ENCODE measurements at places on chromosomes 7 and 10.

DNA sequence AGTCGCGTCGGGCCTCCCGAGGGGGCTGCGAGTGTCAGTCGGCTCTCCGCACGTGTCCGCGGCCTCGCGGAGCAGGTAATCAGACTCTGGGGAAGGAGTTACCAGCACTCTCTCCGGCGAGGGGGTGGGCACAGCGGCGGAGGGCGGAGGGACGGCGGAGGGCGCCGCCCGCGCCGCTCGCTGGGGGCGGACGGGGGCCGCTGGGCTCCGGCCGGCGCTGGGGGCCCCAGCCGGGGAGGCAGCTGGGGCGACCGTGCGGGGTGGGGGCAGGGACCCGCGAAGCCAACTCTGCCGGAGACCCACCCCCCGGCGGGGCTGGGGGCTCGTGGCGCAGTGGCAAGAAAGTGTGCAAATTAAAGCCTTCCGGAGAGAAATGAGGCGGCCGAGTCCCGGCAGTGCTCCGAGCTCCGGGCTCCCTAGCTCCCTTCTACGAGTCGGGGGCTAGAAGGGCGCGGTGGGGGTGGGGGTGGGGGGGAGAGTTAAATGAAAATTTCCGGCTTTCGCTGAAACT lies at the start of gene CDK6:
Gene CDK6 (minus strand): TSS at position 85 of the 511 bp plus-strand sequence. CDS start 3,250 bp downstream, outside the sequence.
- no peak for DNase-seq

DNA sequence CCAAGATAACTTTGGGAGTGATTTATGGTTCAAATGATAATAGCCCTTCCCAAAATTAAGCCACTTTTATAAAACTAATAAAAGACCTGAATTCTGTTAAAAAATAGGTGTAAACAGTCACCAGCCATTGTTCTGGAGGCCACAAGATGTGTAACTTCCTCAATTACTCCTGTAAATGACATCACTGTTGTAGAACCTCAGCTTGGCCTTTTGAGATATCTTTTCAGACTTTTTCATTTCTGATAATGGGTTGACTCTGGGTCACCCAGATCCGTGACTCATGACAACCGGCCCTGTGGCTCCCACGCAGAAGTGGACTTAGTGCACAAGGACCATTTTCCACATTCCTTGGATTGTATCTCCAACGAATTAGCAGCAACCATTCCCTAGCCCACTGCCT lies 106.6 kb downstream of the DKK1 start:
- DNase-seq, result no peak

- no peak for DNase-seq
Measured at GRCh38 chr7:49937608-49938007, 155.4 kb downstream of the ZPBP start.

GRCh38 chr7:31126976-31127375 lies 74.9 kb downstream of the ADCYAP1R1 start:
- DNase-seq, result peak; percentile 20

GRCh38 chr10:85593226-85593772 lies 773.3 kb downstream of the GRID1 start:
- no peak for DNase-seq

DNA sequence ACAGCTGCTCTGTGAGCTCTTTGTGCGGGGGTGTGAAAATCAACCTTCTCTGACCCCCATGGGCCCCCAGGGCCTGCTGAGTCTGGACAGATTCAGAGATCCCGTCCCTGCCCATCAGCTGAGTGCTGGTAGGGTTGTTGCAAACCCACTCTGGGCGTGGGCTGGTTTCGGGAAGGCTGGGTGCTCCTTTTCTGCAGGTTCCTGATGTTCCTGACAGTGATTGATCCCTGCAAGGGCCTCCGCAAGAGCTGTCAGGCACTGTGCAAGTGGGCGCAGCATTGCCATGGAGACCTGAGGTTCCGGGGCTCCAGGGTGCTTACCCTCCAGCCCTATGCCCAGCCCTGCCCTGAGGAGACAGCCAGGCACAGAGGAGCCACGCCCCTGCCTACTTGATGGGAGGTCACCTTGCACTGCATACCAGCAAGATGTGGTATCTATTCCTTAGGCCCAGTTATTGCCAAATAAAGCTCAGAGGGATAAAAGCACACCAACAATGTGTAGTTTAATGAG lies 44.3 kb upstream of the INPP5A start:
- DNase-seq, result no peak

- no peak for DNase-seq
Measured at GRCh38 chr10:60769406-60769805, 8.9 kb upstream of the CDK1 start.

GRCh38 chr10:61998937-61999336 lies 97.4 kb downstream of the ARID5B start:
- no peak for DNase-seq

DNA sequence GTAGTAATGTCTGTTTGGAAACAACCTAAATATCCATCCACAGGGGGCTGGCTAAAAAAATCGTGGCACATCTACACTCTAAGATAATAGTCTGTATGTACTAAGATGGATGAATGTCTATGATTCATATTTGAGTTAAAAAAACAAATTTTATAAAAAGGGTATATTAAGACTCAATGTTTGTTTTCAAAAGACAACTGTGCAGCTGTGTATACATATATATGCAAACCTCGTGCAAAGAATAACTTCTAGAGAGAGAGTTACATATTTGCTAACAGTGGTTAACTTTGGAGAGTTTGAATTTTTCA lies 323.5 kb downstream of the PLXNA4 start:
- DNase-seq, result no peak

- DNase-seq, result no peak
Measured at GRCh38 chr7:19919261-19920095, 146.1 kb upstream of the TMEM196 start.

- DNase-seq, result peak; percentile 94
Measured at GRCh38 chr7:16753102-16753931, at the start of gene TSPAN13. Gene TSPAN13, plus strand, starts transcription at chr7:16753755. Its CDS starts 213 bp downstream, at chr7:16753968.

GRCh38 chr7:120394595-120394994 lies 121.6 kb downstream of the KCND2 start:
- DNase-seq, result no peak

GRCh38 chr10:15627617-15628196 lies 92.0 kb downstream of the ITGA8 start:
- no peak for DNase-seq

DNA sequence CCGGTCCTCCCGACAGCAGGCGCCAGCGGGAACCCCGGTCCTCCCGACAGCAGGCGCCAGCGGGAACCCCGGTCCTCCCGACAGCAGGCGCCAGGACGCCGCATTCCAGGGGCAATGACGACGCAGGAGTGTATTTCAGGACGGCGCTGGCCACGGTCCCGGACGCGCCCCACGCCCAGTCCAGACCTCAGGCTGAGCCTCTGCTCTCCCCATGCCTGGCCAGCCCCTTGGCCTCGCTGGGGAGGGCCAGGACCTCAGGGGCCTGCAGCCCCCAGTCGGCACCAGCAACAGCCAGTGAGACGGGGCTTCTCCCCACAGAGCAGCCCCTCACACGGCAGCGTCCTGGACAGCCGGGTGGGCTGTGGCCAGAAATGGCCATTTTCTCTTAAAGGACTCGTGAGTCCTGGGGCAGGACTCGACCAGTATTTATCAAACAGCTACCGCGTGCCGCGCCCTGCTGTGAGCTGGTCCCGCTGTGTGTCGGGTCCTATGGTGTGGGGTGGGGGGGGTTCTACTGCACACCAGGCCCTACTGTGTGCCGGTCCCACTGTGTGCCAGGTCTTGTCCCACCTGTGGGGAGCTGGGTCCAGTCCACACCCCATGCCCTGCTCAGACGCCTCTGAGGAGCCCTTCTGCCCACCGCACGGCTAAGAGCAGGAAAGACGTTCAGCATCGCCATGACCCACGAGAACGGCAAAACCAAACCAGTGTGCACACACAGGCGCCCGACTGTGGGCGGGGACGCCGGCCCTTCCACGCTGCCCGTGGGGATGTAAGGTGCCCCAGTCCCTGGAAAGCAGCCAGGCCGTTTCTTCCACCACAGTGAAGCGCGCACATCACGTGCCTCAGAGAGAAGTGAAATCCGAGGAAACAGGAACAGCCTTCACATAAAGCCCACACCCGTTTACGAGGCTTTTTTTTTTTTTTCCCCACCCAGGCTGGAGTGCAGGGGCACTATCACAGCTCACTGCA lies 33.3 kb downstream of the GET4 start:
- peak; percentile 56 for DNase-seq

GRCh38 chr7:66036788-66037187 lies 38.8 kb upstream of the ASL start:
- DNase-seq, result no peak

GRCh38 chr10:111531690-111532089 lies 454.9 kb downstream of the ADRA2A start:
- no peak for DNase-seq

DNA sequence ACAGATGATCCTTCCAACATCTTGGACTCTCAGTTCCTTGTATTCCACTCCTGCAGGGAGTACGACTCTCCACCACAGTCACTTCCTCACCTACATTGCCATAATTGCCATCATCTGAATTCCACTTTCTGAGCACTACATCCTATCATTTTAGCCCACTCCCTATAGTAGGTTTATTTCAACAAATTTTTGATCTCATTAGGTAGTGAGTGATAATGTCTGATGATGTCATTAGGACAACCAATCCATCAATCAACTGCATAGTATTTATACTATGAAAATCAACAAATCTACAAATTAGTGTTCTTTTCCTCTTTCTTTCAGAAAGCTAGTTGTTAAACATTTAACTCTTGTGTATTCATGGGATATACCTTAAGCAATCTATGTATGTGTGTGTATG lies 13.7 kb upstream of the TRA2A start:
- DNase-seq, result no peak

- no peak for DNase-seq
Measured at GRCh38 chr7:2688409-2689342, 674 bp downstream of the AMZ1 start.

- no peak for DNase-seq
Measured at GRCh38 chr7:46244757-46245156, 323.7 kb upstream of the IGFBP3 start.

- no peak for DNase-seq
Measured at GRCh38 chr10:31479752-31480151, 160.7 kb downstream of the ZEB1 start.

- DNase-seq, result no peak
Measured at GRCh38 chr10:4763513-4763912, 62.5 kb upstream of the AKR1E2 start.

- no peak for DNase-seq
Measured at GRCh38 chr10:121043124-121043849, 192.1 kb downstream of the WDR11 start.

DNA sequence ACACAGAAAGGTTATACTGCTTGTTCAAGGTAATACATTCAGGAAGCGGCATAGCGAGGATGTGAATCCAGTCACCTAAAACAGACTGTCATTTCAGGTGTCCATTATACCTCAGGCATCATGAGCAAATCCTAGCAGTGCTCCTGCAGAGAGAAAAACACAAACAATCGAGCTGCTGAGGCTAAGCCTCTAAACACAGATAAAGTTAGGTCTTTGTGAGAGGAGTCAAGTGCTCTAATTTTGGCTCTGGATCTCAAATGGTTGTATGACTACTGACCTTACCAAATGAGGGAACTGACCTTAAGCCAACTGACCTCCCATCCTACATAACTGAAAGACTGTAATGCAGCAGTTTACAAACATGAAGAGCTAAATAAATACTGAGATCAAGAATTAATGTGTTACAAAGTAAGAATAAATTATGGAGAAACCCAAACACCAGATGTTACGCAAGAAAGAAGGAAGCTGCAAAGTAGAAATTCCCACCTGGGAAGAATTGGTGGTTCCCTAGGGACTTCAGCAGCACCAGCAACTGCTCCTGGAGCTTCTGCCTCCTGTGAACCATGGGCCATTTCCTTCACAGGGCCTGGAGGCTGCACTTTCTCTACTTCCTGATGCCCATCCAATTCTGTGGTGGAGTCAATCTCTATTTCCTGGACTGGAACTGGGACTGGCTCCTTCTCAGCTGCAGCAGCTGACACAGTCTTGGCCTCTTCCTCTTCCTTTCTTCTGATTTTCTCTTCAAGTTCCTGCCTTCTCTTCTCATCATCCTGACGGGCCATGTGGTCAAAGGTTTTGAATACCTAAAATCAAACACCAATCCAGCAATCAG lies 5.8 kb downstream of the NUDCD3 start:
- DNase-seq, result no peak

GRCh38 chr10:58531084-58531695 lies 18.5 kb downstream of the BICC1 start:
- DNase-seq, result peak; percentile 1

DNA sequence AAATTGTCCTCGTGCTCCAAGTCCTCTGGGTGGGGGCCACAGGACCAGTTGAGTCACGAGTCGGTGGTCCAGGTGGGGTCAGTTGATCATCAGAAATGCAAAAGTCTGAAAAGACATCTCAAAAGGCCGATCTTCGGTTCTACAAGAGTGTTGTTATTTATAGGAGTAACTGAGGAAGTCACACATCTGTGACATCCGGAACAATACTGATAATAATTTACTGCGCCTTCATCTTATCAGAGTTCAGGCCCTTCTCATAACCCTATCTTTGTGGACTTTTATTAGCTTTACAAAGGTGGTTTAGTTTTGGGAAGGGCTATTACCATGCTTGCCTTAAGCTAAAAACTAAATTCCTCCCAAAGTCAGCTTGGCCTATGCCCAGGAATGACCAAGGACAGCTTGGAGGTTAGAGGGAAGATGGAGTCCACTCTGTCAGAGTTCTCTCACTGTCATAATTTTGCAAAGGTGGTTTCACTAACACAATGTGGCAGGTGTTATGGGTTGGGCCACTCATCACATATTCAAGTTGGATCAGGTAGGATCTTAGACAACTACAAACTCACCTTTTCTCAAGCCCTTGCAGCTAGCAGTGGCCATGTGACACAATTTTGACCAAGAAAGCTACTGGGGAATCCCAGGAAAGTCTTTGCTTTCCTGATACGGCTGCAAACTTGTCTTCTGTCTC lies 54.7 kb upstream of the CHST3 start:
- no peak for DNase-seq

- DNase-seq, result no peak
Measured at GRCh38 chr7:2072042-2072441, 160.7 kb downstream of the MAD1L1 start.

DNA sequence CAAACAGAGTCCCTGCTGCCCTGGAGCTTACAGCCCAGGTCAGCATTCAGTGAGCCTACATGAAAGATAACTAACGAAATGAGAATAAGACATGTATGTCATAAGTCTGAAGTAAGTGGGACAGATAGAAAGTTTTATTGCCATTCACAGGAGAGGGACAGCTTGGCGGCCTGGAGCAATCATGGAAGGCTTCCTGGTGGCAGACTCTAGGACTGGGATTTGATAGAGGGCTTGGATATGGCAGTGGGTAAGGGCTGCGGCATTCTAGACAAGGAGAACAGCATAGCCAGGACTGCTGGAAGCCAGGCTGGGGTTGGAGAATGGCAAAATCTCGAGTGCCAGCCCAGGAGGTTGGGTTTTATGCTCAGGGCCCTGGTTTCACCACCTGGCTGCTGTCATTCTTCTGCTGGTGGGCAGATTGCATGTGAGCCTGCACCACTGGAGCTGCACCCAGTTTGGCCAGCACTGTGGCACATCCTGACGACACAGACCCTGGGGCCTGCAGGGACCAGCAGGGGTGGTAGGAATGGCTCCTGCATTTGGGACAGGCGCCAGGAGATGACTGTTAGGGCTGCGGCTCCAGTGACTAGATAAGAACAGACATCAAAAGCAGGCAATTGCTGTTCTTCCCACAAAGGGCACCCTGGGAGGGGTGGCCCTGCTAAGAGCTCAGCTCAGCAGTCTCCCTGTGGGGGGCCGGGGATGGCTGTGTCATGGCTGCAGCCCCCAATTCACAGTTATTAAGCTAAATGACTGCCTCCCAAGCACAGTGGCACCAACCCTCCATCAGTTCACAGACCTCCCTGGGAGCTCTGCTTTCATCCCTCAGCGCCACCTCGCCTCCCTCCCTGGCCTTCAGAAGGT lies 161.1 kb downstream of the RPS24 start:
- no peak for DNase-seq

- no peak for DNase-seq
Measured at GRCh38 chr10:73110345-73110849, at the start of gene NUDT13. Gene NUDT13, plus strand, starts transcription at chr10:73110455. Its CDS starts 3,911 bp downstream, at chr10:73114366.

All from NCI-H2171 (cell line).